Psoas muscle (tissue), 8 donors: ENCODE measurements at places on chromosomes 1 and 21. TPM values are rescaled to one million over a fixed set of nuclear protein-coding genes. Genes with fewer than 3 reads are reported as not detected.

- no peaks in the 10 kb centered on the region for H3K4me1 ChIP-seq
Observed at GRCh38 chr1:788835-789234, 102.4 kb upstream of the OR4F16 start.

DNA sequence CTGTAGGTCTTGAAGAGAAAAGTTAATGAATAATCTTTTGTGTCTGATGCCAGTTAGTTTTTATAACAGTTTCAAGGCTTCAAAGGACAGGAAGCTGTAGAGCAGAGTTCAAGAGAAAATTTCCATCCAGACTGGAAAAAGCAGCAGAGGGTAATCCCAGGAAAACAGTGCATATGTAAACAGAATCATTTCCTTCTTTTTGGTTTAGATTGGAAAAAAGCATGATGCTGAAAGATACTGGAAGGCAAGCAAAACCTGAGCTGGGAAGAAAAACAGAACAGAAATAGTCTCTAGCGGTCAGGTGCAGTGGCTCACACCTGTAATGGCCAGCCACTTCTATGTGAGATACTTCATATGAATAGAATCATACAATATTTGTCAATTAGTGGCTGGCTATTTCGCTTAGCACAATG lies 71.9 kb downstream of the ZSWIM5 start:
- no peak for DNase-seq
- no peak overlapping the region for H3K27ac ChIP-seq
- H3K27me3 ChIP-seq, result no peaks in the 10 kb centered on the region
- H3K36me3 ChIP-seq, result no peaks in the 10 kb centered on the region
- H3K4me1 ChIP-seq, result no peaks in the 10 kb centered on the region
- H3K4me3 ChIP-seq, result no peak overlapping the region

GRCh38 chr1:46747683-46748288 lies 28.9 kb upstream of the EFCAB14 start:
- no peaks in the 10 kb centered on the region for H3K4me1 ChIP-seq
- no peaks in the 10 kb centered on the region for H3K36me3 ChIP-seq
- H3K27ac ChIP-seq, result no peak overlapping the region
- no peak overlapping the region for H3K4me3 ChIP-seq
- H3K27me3 ChIP-seq, result no peaks in the 10 kb centered on the region

DNA sequence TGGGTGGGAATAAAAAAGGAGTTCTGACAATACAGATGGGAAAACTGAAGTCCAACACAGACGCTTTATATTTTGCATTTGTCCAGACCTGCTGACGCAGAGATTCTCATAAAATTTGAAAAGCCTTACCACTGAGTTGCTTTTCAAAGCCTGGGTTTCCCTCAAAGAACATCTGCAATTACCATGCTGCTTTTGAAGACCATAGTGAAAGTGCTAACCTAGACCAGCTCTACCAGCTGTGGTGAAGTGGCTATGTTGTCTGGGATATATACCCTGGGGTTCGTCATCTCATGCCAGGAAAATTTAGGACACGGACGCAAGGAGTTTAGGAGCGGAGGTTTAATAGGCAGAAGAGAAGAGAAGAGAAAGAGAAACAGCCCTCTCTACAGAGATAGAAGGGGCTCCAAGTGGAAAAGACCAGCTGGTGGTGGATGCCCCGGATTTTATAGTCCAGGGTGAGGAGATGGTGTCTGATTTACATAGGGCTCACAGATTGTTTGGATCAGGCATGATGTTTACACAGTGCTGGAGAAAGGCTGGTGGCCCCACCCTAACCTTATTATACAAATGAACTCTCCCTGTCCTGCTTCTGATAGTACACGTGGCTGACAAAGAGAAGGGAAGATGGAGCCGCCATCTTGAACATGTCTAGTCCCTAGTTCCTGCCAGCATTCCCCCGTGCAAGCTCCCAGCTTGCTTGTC lies 73.8 kb downstream of the AK4 start:
- no peak overlapping the region for H3K4me3 ChIP-seq
- DNase-seq, result no peak
- no peaks in the 10 kb centered on the region for H3K4me1 ChIP-seq
- no peak overlapping the region for H3K27ac ChIP-seq
- H3K36me3 ChIP-seq, result no peaks in the 10 kb centered on the region

- H3K27me3 ChIP-seq, result no peaks in the 10 kb centered on the region
- H3K4me3 ChIP-seq, result peak overlapping the region; percentile 83
- H3K4me1 ChIP-seq, result peaks cover 40% of the 10 kb centered on the region
- DNase-seq, result no peak
Observed at GRCh38 chr1:28510273-28510969, 4.6 kb downstream of the RCC1 start.

- peaks cover 29% of the 10 kb centered on the region for H3K4me1 ChIP-seq
- DNase-seq, result no peak
- no peaks in the 10 kb centered on the region for H3K36me3 ChIP-seq
- peak within 1 kb of the TSS; percentile 91 for H3K27ac ChIP-seq
- H3K4me3 ChIP-seq, result peak within 1 kb of the TSS; percentile 67
Observed at GRCh38 chr1:109687641-109688499, at the start of gene GSTM1. Gene GSTM1 (plus strand): TSS chr1:109687817. CDS start chr1:109687874, 57 bp downstream.

DNA sequence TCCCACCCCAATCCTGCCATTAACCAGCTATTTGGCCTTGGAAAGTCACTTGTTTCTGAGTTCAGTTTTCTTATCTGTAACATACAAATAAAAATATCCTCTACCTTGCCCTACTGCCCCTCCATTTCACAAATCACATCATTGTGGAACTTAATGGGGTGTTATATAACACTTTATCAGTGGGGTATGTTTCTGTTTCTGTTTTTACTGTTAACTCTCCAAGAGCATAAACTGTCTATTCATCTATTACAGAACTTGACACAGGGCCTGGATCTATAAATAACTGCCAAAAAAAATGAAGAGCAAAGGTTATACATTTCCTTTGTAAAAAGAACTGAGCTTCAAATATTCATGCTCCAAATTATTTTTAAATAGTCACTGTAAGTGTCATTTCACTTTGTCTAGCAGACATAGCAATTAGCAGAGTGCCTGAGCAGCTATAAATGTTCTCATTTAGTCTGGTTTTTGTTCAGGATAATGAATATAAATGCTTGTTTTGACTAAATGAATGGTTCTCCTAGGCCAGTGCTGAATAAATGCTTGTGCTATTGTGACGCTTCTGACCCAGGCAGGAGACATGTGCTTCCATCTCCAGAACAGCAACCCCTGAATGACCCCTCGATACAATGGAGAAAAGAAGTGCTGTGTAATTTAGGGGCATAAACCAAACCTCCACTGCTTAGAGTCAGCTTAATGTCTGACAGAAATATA lies 7.4 kb downstream of the PIGM start:
- no peaks in the 10 kb centered on the region for H3K4me1 ChIP-seq
- DNase-seq, result no peak
- H3K27me3 ChIP-seq, result no peaks in the 10 kb centered on the region

GRCh38 chr1:65233782-65234181 lies 75.6 kb upstream of the DNAJC6 start:
- H3K36me3 ChIP-seq, result no peaks in the 10 kb centered on the region
- H3K27ac ChIP-seq, result no peak overlapping the region
- H3K4me3 ChIP-seq, result no peak overlapping the region
- no peaks in the 10 kb centered on the region for H3K27me3 ChIP-seq
- DNase-seq, result no peak

GRCh38 chr1:41365772-41366454 lies 4.7 kb downstream of the FOXO6 start:
- H3K36me3 ChIP-seq, result no peaks in the 10 kb centered on the region
- H3K4me1 ChIP-seq, result peaks cover 37% of the 10 kb centered on the region
- DNase-seq, result no peak
- H3K27me3 ChIP-seq, result no peaks in the 10 kb centered on the region
- H3K27ac ChIP-seq, result peak overlapping the region; percentile 46

- no peak overlapping the region for H3K27ac ChIP-seq
- H3K4me1 ChIP-seq, result no peaks in the 10 kb centered on the region
- no peaks in the 10 kb centered on the region for H3K27me3 ChIP-seq
- no peak for DNase-seq
- H3K36me3 ChIP-seq, result no peaks in the 10 kb centered on the region
- no peak overlapping the region for H3K4me3 ChIP-seq
Observed at GRCh38 chr1:206537141-206537540, 29.8 kb downstream of the RASSF5 start.

DNA sequence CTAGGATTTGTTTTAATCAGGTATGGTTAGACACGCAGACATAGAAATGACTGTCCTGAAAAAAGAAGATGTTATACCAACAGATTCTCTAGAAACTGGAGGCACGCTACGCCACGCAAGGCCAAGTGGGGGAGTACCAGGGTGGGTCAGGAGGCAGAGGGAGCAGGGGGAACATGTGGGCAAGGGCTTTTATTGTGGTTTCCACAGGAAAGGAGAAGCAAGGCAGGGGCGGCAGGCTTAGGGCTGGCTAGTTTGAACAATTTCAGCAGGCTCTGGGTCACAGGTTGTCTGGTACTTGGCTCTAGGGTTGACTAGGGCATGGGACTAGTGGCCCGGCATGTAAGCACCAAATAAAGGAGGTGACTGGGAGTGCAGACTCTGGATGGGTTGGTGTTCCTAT lies 7.2 kb downstream of the MTARC2 start:
- H3K4me1 ChIP-seq, result peaks cover 29% of the 10 kb centered on the region
- H3K36me3 ChIP-seq, result peaks cover 34% of the 10 kb centered on the region
- no peak overlapping the region for H3K4me3 ChIP-seq

GRCh38 chr1:67601955-67602354 lies 83.0 kb upstream of the GADD45A start:
- no peaks in the 10 kb centered on the region for H3K4me1 ChIP-seq
- H3K36me3 ChIP-seq, result no peaks in the 10 kb centered on the region
- no peak overlapping the region for H3K4me3 ChIP-seq
- DNase-seq, result no peak

GRCh38 chr1:248691567-248692155 lies 10.9 kb downstream of the OR14I1 start:
- H3K27ac ChIP-seq, result no peak overlapping the region
- no peaks in the 10 kb centered on the region for H3K36me3 ChIP-seq
- peaks cover 4% of the 10 kb centered on the region for H3K27me3 ChIP-seq
- DNase-seq, result no peak
- H3K4me3 ChIP-seq, result no peak overlapping the region

GRCh38 chr1:246987083-246987690 lies 20.7 kb downstream of the ZNF695 start:
- H3K4me3 ChIP-seq, result no peak overlapping the region
- H3K36me3 ChIP-seq, result no peaks in the 10 kb centered on the region
- DNase-seq, result no peak
- no peaks in the 10 kb centered on the region for H3K27me3 ChIP-seq
- no peak overlapping the region for H3K27ac ChIP-seq

GRCh38 chr1:36178471-36179219 lies 22.7 kb downstream of the MAP7D1 start:
- H3K27ac ChIP-seq, result peak overlapping the region; percentile 41
- DNase-seq, result no peak
- H3K4me1 ChIP-seq, result peaks cover 45% of the 10 kb centered on the region
- H3K27me3 ChIP-seq, result no peaks in the 10 kb centered on the region
- peaks cover 83% of the 10 kb centered on the region for H3K36me3 ChIP-seq
- H3K4me3 ChIP-seq, result no peak overlapping the region

DNA sequence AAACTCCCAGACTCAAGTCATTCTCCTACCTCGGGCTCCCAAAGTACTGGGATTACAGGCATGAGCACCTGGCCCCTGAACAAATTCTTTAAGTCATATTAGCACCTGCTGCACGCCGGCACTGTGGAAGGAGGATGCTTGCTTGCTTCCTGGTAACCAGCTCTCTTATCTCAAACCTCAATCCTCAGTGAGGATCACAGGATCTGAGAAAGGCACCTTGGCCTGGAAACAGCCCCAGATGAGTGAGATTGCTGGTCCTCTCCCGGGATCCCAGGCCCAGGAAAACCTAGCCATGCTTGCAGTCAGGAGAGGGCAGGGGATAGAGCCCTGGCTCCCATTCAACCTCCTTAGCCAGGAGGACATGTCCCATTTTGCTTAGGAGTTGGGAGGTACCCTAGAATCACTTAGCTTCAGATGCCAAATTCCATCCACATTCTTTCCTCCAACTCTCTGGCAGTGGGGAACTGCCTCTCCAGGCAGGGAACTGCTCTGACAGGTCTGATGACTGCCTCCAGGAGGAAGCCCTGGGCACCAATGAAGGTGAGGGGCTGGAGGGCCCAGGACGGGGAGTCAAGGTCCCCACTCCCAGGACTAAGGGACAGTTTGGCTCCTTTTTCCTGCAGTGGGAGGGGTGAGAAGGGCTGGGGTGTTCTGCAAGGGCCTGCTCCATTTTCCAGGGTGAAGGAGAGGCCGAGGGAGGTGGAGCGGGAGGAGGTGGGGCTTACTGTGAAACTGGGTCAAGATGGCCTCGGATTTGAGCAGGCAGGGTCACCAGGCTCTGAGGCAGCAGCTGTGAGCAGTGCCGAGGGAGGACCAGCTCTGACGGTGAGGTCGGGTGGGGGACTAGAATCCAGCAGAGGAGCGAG lies 9.5 kb downstream of the GPR37L1 start:
- H3K4me3 ChIP-seq, result peak overlapping the region; percentile 38
- H3K27ac ChIP-seq, result peak overlapping the region; percentile 61

GRCh38 chr1:74161497-74161896 lies 36.5 kb downstream of the LRRIQ3 start:
- no peaks in the 10 kb centered on the region for H3K36me3 ChIP-seq
- no peak overlapping the region for H3K4me3 ChIP-seq
- no peaks in the 10 kb centered on the region for H3K4me1 ChIP-seq
- H3K27me3 ChIP-seq, result no peaks in the 10 kb centered on the region
- H3K27ac ChIP-seq, result no peak overlapping the region
- no peak for DNase-seq

DNA sequence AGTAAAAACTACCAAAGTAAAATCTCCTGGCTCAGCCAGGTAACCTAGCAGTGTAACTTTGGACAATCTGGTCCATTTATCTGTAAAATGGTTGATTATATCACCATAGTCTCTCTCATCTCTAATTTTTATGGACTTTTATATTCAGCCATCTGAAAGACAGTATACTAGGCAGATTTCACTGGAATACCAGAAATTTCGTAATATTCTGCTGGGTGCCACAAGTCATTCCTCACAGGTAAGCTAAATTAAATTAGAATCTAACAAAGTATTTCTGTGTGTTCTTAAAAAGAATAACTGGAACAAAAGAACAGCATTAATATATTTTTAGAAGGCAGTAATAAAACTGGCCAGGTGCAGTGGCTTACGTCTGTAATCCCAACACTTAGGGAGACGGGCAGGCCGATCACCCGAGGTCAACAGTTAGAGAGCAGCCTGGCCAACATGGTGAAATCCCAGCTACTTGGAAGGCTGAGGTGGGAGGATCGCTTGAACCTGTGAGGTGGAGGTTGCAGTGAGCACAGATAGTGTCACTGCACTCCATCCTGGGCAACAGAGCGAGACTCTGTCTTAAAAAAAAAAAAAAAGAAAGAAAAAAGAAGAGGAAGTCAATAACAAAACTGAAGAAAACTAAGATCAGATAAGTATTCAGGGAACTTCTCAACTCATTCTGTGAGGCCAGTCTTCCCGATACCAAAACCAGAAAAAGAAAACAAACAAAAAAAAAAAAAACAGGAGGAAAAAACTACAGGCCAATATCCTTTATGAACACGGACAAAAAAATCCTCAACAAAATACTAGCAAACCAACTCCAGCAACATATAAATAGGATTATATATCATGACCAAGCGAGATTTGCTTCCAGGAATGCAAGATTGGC lies 35.9 kb downstream of the PIK3R3 start:
- H3K27ac ChIP-seq, result no peak overlapping the region
- no peak for DNase-seq
- peaks cover 6% of the 10 kb centered on the region for H3K4me1 ChIP-seq

- no peak overlapping the region for H3K4me3 ChIP-seq
- no peaks in the 10 kb centered on the region for H3K36me3 ChIP-seq
- no peaks in the 10 kb centered on the region for H3K27me3 ChIP-seq
- H3K27ac ChIP-seq, result no peak overlapping the region
Observed at GRCh38 chr1:171627020-171627419, 5.0 kb downstream of the MYOCOS start.

EXTL1 gene
- total RNA-seq, result 2.8 TPM

RPE65 gene
- not detected for total RNA-seq

NBPF6 gene
- total RNA-seq, result not detected

TSPEAR gene
- total RNA-seq, result not detected

RIIAD1 gene
- not detected for total RNA-seq

MAP3K7CL gene
- 15.5 TPM for total RNA-seq

MEX3A gene
- total RNA-seq, result 0.06 TPM
